Bronchial epithelial cell (primary cell): ENCODE measurements at places on chromosomes 16 and 17.

DNA sequence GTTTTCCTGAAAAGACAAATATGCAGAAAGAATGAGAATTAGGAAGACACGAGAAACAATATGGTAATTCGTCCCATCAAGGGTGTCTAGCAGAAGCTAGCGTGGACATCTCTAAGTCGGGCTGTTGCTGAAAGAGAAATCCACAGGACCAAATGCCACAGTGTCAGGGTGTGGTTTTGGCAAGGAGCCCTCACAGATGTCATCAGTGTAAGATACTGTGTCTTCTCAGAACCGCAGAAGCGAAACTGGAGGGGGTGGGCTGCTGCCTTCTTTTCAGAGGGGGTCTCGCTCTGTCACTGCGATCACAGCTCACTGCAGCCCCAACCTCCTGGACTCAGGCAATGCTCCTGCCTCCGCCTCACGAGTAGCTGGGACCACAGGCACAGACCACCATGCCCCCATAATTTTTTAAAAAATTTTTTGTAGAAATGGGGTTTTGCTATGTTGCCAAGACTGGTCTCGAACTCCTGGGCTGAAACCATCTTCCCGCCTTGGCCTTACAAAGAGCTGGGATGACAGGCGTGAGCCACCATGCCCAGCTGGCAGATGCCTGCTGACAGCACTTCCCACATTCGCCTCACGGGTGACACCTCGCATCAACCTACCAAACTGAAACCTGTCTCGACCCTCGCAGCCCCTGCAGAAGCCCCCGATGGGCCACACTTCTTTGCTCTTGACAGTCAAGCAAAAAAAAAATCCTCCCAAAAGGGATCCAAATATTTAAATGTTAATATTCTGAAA is 26.2 kb downstream of the TRAP1 start:
- no peak for DNase-seq

GRCh38 chr17:60506312-60506711 is 19.7 kb downstream of the APPBP2 start:
- DNase-seq = peak; percentile 78

DNA sequence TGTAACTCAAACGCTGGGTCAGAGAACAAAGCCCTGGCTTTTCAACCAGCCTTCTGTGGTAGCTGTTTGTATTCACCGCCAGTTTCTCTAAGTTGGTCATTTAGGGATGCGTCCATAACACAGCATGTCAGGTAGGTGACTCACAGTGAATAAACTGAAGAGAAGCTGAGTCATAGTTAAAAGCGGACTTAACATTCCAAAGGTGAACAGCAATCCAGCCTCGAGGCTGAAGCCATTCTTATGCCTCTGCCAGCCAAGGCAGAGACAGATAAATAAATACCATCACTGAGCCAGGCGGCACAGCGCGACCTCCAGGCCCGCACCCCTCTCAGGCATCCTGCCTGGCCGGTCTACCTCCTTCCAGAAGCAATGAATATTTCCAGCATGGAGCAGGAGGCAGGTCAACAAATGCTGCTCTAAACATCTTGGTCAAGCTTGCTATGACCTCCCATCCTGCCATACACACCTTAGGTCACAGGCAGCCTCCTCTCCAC is 12.4 kb upstream of the CACNG4 start:
- DNase-seq = peak; percentile 98

- DNase-seq = no peak
Observed at GRCh38 chr16:85170590-85171003, 58.3 kb upstream of the CIBAR2 start.

DNA sequence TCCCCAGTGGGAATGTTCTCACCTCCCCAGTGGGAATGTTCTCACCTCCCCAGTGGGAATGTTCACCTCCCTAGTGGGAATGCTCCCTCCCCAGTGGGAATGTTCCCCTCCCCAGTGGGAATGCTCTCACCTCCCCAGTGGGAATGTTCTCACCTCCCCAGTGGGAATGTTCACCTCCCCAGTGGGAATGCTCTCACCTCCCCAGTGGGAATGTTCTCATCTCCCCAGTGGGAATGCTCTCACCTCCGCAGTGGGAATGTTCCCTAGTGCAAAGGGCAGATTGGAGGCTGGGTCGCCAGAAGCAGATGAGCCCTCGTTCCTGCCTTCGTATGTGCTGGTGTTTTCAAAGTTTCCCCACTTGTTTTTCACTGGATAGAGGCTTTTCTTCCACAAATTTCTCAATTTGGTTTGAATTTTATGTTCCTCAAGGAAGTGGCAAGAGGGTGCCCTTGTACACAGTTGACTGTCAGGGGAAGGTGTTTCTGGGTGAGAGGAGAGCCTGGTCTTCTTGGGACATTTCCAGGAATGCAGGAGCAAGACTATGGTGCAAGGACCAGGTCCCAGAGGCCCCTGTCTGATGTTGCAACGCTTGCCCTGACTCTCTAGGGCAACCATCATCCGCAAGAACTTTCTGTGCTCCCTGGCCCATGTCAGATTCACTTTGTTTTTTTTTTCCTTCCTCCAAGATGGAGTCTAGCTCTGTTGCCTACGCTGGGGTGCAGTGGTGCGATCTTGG is 34.0 kb downstream of the TRARG1 start:
- no peak for DNase-seq

- DNase-seq = peak; percentile 0
Observed at GRCh38 chr17:10879190-10879836, 41.4 kb upstream of the PIRT start.

DNA sequence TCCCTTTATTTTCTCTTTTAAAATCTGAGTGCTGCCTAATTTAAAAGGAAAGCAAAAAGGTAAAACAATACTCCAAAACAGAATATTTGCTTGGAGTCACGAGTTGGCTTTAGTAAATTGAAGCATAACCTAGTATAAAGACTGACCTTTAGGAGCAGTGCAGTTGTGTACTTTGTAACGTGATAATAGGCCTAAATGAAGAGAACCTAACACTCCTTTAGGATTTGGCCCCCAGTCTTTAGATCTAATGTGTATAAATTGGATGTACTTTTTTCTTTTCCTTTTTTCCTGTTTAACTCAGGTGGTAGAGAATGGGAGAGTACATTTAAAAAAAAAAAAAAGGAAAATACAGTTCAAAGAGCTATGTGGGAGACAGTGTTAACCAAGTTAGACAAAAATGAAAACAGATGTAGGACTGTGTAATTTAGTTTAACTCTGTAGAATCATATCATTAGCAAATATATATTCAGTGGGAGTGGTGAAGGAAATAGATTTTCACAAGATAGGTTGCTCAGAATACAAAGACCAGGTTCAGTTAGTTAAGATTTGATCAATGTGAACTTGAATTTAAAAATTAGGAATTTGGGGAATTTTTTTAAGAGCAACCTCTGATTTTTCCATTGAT is 16.8 kb downstream of the CPD start:
- DNase-seq = no peak

GRCh38 chr17:69725146-69725545 is 310.6 kb downstream of the MAP2K6 start:
- DNase-seq = no peak

DNA sequence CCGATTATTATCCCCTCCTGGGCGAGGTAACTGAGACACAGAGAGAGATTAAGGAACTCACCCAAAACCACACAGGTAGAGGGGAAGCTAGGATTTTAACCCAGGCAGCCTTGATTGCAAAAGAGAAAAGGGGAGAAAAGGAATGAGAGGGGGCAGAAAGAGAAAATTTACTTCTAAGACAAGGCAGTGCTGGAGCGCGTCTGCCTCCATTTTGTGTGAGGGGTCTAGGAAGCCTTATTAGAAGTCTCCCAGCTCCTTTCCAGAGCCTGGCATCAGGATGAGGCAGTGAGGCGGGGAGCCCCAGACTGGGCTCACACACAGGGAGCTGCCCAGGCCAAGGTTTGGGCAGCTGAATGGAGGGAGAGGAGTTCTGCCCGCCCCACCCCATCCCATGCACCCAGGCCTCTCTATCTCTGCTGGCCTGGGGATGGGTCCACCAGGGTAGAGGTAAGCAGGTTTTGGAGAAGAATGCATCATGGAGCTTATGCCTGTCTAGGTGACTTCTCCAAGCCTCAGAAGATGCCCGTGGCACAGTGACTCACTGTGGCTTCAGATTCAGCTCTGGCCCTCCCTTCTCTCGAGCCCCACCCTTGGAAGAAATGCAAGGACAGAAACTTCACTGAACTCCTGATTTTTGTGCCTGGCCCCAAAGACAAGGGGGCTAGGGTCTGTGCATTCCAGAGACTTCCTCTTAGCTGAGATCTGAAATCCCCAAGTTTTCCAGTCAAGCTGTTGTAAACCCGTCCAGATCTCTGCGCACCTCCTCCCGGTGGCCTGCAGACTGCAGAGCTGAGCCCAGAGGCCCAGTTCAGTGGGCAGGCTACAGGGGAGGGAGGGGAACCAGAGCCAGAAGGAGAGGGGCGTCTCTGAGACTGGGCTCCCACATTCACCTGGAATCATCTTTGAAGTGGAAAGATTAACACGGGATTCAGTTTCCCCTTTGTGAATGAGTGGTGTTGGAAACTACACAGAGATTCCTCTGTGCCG is 95.1 kb upstream of the CDH5 start:
- peak; percentile 66 for DNase-seq

- no peak for DNase-seq
Observed at GRCh38 chr16:85027958-85028684, 526 bp downstream of the KIAA0513 start.

DNA sequence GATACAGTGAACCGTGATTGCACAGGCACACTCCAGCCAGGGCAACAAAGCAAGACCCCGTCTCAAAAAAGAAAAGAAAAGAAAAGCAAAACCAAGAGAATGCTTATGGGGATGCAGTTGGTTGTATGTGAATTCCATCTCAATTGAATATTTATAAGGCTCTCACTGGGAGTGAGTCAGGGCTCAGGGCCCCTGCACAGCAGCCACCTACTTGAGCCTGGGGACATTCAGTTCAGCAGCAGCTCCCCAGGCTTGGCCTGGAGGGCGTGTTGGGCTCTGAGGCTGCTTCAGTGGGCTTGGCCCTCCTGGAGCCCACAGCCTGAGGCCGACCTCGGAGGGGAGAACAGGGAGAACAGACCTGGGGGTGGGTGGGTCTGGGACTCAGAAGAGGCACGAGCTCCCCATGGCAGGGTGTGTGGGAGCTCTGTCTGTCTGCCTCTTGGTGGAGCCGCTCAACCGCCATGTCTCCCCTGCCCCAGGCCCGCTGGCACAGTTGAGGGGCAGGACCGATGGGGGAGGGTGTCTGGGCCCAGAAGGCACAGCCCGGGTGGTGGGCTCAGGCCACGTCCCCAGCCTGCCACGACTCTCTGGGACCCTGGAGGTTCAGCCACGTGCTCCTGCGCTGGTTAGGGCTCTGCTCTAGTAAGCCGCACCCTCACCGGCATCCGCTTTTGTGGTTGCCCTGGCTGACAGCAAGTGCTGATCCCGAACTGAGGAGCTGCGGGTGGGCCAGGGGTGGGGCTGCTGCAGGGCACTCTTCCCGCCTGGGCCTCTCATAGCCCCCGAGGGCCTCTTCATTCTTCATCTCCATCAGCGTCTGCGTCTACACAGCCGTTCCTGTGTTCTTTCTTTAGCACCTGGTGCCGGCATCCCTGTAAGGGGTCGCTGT is 24.8 kb downstream of the ZFPM1 start:
- DNase-seq = no peak

- no peak for DNase-seq
Observed at GRCh38 chr17:71870546-71870862, 250.3 kb upstream of the SOX9 start.

- no peak for DNase-seq
Observed at GRCh38 chr17:33776903-33777302, 478.2 kb upstream of the CCL2 start.

DNA sequence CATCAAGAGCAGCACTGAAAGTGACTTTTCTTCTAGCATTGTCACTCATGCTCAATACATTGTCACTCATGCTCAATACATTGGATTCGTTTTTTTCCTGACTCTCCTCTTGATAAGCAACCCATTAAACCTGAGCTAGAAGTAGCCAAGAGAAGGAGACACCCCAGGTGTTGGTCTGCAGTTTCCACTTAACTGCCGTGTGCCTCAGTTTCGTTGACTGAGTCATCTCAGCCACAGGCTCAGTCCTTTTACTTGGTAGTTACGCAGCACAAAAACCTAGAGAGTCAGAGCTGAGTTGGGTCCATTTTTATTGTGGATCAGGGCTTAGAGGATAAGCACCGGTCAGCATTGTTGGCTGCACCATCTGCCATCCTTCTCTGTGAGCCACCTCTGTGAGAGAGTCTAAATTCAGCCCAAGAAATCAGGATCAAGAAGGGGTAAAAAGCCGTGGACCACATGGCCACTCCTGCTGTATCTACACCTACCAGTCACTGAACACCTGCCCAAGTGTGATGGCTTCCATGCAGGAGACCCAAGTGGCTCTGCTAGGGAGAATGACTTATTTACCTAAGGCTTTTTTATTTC is 11.3 kb downstream of the GINS2 start:
- DNase-seq = no peak

- DNase-seq = no peak
Observed at GRCh38 chr16:87733190-87733589, 32.6 kb downstream of the KLHDC4 start.

- DNase-seq = no peak
Observed at GRCh38 chr17:28363186-28363585, 1.8 kb downstream of the SEBOX start.

DNA sequence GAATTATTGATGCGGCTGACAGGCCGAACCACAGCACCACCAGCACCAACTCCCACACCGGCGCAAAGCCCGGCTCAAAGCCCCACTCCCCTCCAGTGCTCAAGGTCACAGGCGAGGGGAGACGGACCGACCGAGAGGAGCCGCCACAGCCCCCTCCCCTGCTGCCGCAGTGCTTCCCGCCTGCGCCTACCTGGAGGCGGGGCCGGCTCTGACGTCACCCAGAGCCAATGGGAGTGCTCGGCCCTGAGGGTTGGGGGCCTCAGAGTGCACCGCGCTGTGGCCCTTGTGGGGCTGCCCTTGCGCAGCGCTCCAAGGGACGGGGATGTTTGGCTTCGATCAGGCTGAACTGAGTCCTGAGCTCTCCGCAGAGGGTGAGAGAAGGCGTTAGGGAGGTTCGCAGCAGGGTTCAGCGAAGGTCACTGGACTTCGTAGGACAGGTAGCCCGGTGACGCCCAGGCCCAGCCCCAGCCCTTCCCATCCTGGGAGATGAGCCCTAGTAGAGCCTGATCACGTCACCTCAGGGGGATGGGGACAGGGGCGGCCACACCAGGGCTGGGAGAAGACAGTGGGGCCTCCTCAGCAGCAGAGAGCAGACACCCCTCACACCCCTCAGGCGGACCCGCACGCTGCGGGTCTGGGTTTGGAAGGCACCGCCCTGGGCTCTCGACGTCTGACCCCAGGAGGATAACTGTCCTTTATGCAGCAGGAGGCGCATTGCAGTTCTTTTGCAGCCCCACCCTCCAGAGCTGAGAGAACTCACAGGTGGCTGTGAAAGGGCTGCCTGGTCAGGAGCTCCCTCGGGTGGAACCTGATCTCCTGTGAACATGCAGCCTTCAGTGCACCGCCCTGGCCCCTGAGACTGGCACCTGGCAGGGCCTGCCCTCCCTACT is 1.5 kb downstream of the NDRG4 start:
- DNase-seq = no peak

GRCh38 chr17:38797158-38797490 is 2.2 kb downstream of the PIP4K2B start:
- peak; percentile 77 for DNase-seq

DNA sequence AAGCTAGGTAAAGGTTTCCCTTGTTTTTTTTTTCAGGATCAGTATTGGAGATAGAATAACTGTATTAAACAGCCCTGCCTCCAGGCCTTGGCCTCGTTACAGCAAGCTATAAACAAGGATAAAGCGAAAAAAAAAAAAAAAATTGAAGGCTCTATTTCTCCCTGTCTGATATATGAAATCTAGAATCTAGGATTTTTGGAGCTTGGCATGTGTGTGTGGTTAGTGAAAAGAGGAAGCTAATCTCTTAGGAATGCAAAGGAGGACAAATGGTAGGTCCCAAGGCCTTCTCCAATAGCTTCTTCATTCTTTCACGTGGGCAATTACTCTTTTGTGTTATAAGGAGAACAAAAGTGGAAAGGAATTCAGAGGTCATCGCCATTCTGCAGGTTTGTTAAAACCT is 470.3 kb downstream of the TMEM114 start:
- DNase-seq = no peak

- no peak for DNase-seq
Observed at GRCh38 chr17:5050278-5050677, 15.1 kb upstream of the SLC52A1 start.
